Astrocyte of the hippocampus (primary cell): ENCODE measurements at places on chromosomes 6 and 20.
A peak's percentile ranks its signal among the peaks of the same experiment; 100 is the strongest.

DNA sequence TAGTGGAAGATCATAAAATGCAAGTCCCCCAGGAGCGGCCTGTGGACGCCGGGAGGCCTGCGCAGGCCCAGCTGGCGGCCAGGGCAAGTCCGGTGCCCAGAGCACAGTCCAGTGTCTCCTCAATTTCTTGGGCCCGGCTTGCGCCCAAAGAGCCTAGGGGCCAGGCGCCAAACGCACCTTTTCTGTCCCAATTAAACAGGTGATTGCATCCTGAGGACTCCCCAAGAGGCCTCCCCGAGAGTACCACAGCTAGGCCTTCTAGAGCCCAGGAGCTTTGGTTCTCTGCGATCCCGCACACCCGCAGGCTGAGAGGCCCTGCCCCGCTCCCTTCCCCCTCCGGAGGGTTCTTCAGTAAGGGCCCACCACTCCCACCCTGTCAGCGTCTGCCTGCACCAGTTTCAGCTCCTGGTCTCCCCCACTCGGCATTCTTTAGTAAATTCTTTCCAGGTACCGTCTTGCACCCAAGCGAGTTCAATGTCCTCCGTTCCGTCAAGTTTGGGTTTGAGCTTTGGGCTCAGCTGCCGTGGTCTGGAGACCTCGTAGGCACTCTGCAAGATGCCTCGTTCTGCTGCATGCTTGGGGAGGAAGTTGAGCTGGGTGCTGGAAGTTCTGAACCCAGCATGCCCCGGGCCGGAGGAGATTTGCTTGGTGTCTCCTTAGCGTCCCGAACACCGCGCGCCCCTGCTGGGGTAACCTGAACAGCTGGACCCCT is 3.9 kb upstream of the NKX2-2 start:
- no peak for DNase-seq

DNA sequence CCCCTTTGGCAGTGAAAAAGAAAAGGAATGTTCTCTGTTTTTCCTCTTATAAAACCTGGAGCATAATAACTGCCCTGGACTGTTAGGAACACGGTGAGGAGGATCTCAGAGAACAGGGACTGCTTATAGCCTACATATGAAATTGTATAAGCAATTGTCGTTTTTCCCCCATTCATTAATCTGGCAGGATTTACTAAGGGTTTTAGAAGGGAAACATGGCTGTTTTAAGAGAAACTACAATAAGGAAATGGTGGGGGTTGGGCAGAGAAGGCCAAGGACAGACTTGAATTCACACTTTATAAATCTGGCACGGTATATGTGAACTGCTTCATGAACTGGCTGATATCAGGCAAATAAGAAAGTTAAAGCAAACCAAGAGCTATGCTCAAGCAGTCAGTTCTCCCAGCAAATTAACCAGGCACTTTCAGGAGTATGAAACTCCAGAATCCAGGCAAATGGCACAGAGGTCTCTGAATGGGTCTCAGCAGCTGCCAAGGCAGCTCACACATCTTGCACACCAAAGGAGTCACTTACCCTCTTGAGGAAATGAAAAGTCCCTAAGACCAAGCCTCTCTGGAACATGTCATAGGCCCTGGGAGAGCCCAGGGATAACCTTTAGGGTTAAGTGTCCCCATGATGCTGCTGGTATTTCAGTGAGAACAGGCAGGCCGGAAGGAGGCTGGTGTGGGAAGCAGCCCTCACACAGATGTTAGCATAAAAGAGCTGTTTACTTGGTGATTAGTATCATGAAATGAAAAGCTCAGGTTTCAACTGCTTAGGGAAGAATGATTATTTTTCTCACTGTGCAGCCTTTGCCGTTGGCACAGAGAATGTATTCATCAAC is 260.5 kb upstream of the MARCKS start:
- DNase-seq: peak; percentile 37

- DNase-seq: peak; percentile 78
These were observed 40.0 kb upstream of the CLDN20 start for GRCh38 chr6:155223646-155224451.

- peak; percentile 41 for DNase-seq
These were observed 25.9 kb upstream of the EPB41L1 start for GRCh38 chr20:36128463-36129159.

DNA sequence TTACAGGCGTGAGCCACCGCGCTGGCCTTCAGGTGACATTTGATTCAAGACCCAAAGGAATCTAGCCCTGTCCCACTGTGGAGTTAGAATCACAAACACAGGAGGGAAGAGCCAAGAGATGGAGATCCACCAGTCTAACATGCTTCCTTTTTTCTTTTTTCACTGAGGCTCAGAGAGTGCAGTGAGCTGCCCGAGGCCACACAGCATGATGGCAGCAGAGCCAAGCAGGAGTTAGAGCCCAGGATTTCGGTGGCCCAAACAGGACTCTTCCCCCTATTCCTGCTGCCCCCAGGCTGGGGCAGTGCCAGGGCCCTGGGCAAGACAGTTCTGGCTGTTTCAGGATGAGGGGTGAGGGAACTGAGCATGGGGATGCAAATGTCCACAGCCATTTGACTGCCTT is 8.1 kb upstream of the SPDEF start:
- DNase-seq: no peak

DNA sequence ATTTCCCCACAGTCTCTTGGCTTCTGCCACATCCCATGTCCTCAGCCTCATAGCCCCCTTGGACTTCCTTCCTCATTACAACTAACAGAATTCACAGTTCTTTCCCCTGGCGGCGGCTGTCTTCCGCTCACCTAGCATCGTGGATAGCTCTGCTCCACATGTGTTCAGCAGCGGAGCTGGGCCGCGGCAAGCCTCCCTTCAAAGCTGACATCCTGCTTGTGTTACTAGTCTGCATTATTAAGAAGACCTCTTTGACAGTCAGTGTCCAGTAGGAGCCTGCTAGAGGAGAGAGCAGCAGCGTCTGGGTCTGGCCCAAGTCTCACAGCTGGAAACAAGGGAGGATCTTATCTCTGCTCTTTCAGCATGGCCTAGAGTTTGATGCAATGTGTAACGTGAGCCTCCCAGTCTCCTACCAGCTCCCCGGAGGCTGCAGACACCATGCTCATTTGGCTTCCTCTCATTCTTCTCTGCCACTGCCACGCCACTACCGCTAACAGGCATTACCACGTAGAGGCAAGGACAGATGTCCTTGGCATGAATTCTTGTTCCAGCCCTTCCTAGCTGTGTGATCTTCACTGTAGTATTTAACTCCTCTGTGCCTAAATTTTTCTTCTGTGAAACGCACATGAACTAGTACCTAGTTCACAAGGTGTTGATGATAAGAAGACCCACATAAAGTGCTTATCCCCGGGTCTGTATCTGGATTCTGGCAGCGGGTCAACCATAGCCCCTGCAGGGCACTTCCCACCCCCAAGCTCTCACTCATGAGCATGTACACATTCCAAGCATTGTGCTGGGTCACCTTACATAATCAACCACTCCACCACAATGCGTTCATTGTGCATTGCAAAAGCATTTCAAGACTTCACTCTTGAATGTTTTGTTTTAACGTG is 107.1 kb upstream of the BACH2 start:
- DNase-seq: peak; percentile 82

DNA sequence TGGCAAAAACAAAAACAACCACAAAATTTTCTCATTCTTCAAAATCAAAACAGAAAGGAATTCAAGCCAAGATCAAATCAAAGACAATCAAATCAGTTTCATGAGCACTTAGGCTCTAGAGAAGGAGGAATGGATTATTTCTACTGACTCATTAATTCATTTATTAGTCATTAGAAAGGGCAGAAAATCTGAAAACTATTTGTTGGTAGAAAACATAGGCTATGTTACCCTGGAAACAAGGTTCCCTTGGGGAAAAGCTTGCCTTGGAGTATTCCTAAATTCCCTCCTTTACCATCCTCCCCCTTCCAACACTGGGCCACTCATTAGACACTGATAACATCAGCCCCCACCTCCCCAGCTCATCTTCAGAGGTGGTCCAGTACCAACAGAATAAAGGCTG is 17.5 kb downstream of the KIF16B start:
- DNase-seq: no peak

GRCh38 chr6:5030596-5031136 is 26.8 kb upstream of the RPP40 start:
- DNase-seq: peak; percentile 89

DNA sequence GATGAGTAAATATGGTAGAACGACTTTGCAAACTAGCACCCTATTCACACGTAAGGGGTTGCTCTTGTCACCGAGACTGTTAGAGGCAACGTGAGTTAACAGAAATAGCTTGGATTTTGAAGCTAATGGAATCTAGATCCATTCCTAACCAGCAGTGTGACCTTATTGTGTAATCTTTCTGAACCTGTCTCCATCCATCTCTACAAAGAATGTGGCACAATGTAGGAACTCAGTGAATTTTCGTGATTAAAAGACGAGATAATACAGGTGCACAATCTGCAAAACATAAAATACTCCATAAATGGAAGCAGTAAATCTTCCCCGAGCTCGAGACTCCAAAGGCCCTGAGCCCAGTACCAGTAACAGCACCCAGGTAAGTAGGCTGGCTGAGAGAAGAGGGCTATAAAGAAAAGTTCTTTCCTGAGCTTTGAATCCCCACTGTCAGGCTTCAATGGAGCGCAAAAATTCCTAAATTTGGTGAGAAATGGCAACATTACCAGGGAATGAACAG is 801 bp upstream of the KIFC1 start:
- no peak for DNase-seq

- DNase-seq: no peak
These were observed 143.5 kb downstream of the FLRT3 start for GRCh38 chr20:14193885-14194284.

DNA sequence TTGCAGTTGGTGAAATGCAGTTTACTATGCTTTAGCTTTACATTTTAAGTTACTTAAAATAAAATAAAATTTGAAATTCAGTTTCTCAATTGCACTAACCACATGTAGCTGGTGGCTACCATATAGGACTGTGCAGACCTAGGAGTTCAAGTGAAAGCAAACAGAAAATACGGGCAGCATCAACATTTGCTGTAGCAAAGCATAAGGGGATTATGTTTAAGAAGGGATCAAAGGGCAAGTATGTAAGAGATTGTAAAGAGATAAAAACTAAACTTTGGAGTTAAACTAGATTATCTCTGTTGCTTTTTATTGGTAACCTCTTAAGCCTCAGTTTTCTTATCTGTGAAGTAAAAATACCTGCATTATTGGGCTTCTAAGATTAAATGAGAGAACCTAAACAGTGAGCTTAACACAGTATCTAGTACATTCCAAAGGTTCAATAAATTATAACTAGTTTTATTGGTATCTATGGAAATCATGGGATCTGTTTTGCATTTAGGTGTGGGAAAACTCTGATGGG is 81.2 kb downstream of the SPTLC3 start:
- no peak for DNase-seq

DNA sequence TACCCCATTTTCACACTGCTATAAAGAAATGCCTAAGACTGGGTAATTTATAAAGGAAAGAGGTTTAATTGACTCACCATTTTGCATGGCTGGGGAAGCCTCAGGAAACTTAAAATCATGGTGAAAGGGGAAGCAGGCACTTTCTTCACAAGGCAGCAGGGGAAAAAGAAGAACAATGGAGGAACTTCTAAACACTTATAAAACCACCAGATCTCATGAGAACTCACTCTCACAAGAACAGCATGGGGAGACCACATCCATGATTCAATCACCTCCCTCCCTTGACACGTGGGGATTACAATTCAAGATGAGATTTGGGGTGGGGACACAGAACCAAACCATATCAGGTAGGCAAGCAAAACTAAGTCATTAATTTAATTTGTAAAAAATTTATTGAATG is 343.2 kb downstream of the FRK start:
- no peak for DNase-seq

DNA sequence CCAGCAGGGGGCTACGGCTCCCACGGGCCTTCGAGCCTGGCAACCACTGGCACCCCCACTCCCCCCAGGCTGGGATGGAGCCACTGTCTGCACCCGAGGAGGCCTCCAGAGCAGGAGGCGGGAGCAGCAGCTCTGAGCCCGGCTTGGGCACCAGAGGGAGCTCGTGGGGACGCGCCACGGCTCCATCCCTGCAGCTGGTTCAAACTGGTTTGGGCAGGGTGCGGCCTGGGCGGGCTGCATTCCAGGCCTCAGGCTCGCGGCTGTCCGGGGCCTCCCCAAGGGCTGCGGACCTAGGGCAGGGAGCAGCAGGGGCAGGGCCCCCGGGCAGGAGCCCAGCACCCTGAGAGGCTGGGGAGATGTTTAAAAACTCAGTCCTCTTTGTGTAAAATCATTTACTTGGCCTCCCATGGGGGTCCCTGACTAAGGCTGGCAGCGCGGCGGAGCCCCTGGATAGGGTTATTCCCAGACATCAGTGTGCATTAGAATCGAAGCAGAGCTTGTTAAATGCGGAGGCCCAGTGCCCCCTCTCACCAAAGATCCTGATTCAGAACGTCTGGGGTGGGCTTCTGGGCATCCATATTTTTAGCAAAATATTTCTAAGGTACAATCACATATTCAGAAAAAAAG is 4.1 kb upstream of the BCAS4 start:
- peak; percentile 97 for DNase-seq

GRCh38 chr6:33958526-33959328 is 154.9 kb upstream of the MLN start:
- DNase-seq: no peak

DNA sequence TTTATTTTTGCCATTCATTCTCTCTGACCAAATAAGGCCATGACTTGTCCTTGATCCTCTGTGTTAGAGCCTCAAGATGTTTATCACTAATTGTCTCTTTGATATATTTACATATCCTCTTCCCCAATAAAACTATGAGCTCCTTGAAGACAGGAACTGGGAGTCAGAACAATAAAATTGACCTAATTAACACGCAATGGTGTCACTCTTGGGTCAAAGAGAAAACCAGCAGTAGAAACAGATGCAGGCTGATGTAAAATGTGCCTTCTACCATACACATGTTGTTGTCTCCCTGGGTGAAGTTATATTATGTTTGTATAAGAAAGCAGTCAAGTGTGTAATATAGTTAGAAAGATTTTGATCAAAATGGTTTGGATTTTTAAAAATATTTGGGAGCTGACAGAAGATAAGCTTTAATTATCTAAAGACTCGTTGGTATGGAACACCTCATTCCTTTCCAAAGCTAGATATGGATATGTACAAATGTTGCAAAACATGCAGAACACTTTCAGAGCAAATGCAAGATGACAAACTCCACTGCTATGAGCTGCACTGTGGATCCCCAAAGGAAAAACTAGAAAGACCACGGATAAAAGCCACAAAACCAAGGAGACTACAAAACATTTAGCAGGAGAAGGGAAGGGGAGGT is 109.7 kb upstream of the STMND1 start:
- no peak for DNase-seq

DNA sequence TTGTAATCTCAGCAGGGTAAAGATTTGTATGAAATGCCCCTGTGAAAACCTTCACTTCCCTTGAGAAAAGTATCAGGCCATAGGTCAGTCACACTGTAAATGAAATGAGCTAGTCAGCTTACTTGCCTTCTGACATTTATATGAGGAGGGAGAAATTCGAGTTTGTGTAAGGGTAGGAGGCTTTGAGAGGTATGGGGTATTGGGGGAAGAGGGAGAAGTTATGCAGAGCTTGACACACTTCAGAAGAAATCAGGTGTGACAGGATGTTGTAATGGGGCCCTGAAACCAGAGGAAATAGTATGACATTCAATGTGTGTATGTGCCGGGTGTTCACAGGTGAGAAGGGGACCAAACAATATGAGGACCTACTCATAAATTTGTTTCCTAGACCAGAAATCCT is 64.2 kb upstream of the CCN6 start:
- DNase-seq: no peak

- DNase-seq: no peak
These were observed 1.7 kb downstream of the IP6K3 start for GRCh38 chr6:33744895-33745546.
